ENCODE measurements at places on chromosomes 11 and 22. TPM values are rescaled to one million over a fixed set of nuclear protein-coding genes. Genes with fewer than 3 reads are reported as not detected.

GRCh38 chr22:37314315-37315074 is 32.2 kb downstream of the CYTH4 start:
- no peak overlapping the region for H3K27ac ChIP-seq
- H3K36me3 ChIP-seq: no peaks in the 10 kb centered on the region
- H3K4me3 ChIP-seq: no peak overlapping the region
- H3K27me3 ChIP-seq: no peaks in the 10 kb centered on the region

DNA sequence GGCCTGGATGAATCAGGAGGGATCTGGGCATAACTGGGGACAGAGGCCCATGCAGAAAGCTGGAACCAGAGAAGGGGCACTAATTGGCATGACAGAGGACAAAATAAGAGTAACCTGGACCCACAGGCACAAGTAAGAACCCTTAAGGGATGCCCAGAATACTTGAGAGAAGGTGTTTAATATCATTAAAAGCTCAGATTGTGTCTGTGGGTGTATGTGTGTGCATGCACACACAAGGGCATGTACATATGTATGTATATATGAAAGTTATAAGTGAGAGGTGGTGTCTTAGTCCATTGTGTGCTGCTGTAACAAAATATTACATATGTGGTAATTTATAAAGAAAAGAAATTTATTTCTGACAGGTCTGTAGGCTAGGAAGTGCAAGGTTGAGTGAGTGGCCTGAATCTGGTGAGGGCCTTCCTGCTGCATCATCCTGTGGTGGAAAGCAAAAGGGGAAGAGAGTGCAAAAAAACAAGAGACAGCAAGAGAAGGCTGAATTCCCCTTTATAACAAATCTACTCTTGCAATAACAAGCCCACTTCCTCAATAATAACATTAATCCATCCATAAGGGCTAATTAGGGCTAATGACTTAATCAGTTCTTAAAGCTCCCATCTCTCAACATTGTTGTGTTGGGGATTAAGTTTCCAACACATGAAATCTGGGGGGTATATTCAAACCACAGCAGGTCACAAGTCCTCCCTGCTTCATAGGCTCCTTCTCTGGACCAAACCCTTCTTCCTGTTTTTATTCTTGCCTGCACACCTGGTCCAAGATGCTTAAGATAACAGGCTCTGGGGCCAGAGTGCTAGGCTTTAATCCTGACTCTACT is 68.3 kb upstream of the POU2AF2 start:
- no peaks in the 10 kb centered on the region for H3K4me1 ChIP-seq
- DNase-seq: no peak
- H3K4me3 ChIP-seq: no peak overlapping the region
- no peak overlapping the region for H3K27ac ChIP-seq
- H3K36me3 ChIP-seq: no peaks in the 10 kb centered on the region
- no peaks in the 10 kb centered on the region for H3K27me3 ChIP-seq

The SLC35E4 gene
- 6.9 TPM for total RNA-seq

DNA sequence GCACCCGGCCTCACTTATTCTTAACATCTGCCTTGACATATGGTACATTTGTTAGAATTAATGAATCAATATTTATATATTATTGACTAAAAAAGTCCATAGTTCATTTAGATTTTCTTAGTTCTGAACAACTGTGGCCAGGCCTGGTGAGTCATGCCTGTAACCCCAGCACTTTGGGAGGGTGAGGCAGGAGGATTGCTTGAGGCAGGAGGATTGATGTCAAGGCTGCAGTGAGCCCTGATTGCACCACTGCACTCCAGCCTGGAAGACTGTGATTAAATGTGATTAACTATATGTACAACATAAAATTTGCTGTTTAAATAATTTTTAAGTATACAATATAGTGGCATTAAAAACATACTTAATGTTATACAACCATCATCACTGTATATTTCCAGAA is 5.6 kb downstream of the UVRAG start:
- no peaks in the 10 kb centered on the region for H3K27me3 ChIP-seq
- H3K36me3 ChIP-seq: no peaks in the 10 kb centered on the region
- peak; percentile 62 for DNase-seq
- H3K27ac ChIP-seq: no peak overlapping the region
- peaks cover 10% of the 10 kb centered on the region for H3K4me1 ChIP-seq

DNA sequence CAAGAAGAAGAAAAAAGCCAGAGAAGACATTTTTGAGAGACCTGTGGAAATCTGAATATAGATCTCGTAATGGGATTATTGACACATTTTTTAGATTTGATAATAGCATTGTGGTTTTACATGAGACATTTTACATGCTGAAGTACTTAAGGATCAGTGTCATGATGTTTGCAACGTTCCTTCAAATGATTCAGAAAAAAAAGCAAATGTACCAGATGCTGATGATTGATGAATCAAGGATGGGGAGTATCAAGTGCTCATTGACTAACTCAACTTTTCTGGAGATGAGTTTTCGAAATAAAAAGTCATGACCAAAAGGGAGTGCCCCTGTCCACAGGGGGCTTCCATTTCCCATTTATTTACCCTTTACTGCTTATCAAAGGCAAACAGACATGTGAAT is 207.0 kb upstream of the SORL1-AS1 start:
- no peak overlapping the region for H3K27ac ChIP-seq
- peaks cover 32% of the 10 kb centered on the region for H3K4me1 ChIP-seq
- DNase-seq: no peak
- H3K27me3 ChIP-seq: no peaks in the 10 kb centered on the region
- H3K4me3 ChIP-seq: no peak overlapping the region

GRCh38 chr11:45924036-45924915 is 1.8 kb downstream of the LARGE2 start:
- H3K4me3 ChIP-seq: no peak overlapping the region
- H3K27me3 ChIP-seq: peaks cover 47% of the 10 kb centered on the region
- H3K27ac ChIP-seq: no peak overlapping the region
- no peaks in the 10 kb centered on the region for H3K4me1 ChIP-seq

GRCh38 chr11:44729713-44730112 is 3.0 kb downstream of the TSPAN18 start:
- no peak for DNase-seq
- peaks cover 54% of the 10 kb centered on the region for H3K27me3 ChIP-seq
- H3K27ac ChIP-seq: no peak overlapping the region
- H3K4me3 ChIP-seq: no peak overlapping the region

DNA sequence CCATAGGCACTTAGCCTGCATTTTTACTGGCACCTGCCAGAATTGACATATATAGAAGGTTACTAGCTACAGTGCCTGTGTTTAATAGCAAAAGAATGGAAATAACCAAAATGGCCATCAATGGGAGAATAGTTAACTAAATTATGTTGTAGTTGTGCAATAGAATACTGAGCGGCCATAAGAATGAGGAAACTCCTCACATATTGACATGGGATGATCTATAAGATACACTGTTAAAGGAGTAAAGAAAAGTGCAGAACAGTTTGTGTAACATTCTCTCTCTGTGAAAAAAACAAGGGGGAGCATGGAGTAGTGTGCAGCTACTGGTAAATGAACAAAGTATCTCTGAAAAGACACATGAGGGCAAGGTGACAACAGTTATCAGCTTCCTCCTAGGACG is 21.5 kb downstream of the ARAP1 start:
- no peak overlapping the region for H3K27ac ChIP-seq
- H3K4me3 ChIP-seq: no peak overlapping the region
- peaks cover 2% of the 10 kb centered on the region for H3K36me3 ChIP-seq
- peaks cover 7% of the 10 kb centered on the region for H3K4me1 ChIP-seq
- no peak for DNase-seq
- no peaks in the 10 kb centered on the region for H3K27me3 ChIP-seq

GRCh38 chr11:103487113-103487512 is 377.9 kb downstream of the DYNC2H1 start:
- no peak for DNase-seq
- no peaks in the 10 kb centered on the region for H3K36me3 ChIP-seq
- H3K27ac ChIP-seq: no peak overlapping the region
- no peaks in the 10 kb centered on the region for H3K4me1 ChIP-seq
- no peak overlapping the region for H3K4me3 ChIP-seq

The SAA2 gene
- not detected for total RNA-seq

The SCGB1A1 gene
- not detected for total RNA-seq

The SLC7A4 gene
- not detected for total RNA-seq

DNA sequence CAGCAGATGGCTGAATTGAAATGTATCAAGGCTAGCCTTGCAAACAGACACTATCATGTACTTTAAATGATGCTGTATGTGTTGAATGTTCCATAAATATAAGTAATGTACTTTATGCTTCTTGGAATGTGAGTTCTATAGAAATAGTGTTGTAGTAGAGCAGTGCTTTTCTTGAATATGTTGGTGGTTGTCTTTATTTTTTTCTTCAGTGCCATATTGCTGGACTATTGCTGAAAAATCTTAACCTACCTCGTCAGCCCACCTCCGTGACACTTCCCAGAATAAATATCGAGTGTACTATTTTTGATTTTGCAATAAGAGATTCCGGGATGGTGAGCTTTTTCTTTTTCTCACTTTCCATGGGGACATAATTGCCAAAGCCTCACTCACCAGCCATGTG is 153.9 kb downstream of the NAV2 start:
- no peaks in the 10 kb centered on the region for H3K27me3 ChIP-seq
- no peak for DNase-seq
- peaks cover 3% of the 10 kb centered on the region for H3K36me3 ChIP-seq
- peaks cover 8% of the 10 kb centered on the region for H3K4me1 ChIP-seq
- no peak overlapping the region for H3K27ac ChIP-seq

The C1QTNF4 gene
- not detected for total RNA-seq

- peak overlapping the region; percentile 95 for H3K27ac ChIP-seq
- peaks cover 43% of the 10 kb centered on the region for H3K4me1 ChIP-seq
- peaks cover 1% of the 10 kb centered on the region for H3K36me3 ChIP-seq
- no peak overlapping the region for H3K4me3 ChIP-seq
- H3K27me3 ChIP-seq: no peaks in the 10 kb centered on the region
- no peak for DNase-seq
Measured at GRCh38 chr11:66326261-66327111, 9.6 kb upstream of the CD248 start.

DNA sequence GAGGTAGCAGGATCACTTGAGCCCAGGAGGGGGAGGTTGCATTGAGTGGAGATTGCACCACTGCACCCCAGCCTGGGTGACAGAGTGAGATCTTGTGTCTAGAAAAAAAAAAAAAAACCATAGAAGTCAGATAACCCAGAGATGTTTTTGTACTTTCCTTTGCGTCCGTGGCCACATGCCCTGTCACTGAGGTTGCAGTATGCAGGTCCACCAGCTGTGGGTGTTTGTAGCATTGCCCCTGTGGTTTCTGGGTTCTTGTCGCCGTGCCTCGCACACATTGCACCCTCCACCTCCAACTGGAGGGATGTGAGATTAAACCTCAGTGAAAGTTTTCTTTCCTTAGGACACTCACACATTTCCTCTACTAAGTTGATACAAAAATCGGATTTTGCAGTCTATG is 70.3 kb downstream of the TNRC6B start:
- no peak overlapping the region for H3K27ac ChIP-seq
- H3K4me3 ChIP-seq: no peak overlapping the region
- H3K27me3 ChIP-seq: no peaks in the 10 kb centered on the region
- DNase-seq: no peak
- no peaks in the 10 kb centered on the region for H3K4me1 ChIP-seq

The OR10A4 gene
- total RNA-seq: not detected

The MADD gene
- total RNA-seq: 11.1 TPM

The SMIM35 gene
- total RNA-seq: not detected

The CASP1 gene
- 31.2 TPM for total RNA-seq

The SLC22A6 gene
- total RNA-seq: not detected

- H3K4me3 ChIP-seq: no peak overlapping the region
- DNase-seq: no peak
- H3K27me3 ChIP-seq: peaks cover 39% of the 10 kb centered on the region
Measured at GRCh38 chr11:63493127-63493526, 2.2 kb upstream of the PLAAT5 start.

DNA sequence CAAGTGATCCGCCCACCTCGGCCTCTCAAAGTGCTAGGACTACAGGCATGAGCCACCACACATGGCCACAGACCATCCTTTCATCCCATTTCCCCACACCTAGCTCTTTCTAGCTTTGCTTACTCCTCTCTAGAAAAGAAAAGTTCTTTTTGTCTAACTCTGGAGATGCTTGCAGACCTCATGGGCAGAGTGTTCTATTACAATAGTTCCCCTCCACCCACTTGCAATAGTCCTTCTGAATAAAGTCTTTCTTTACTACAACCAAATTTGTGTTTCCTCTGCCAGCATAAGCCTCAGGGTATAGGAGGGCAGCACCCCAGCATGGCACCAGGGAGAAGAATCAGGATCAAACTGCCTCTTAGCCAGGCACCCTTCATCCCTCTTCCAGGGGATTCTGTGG is 18.8 kb upstream of the RTL6 start:
- H3K36me3 ChIP-seq: no peaks in the 10 kb centered on the region
- H3K27ac ChIP-seq: no peak overlapping the region
- DNase-seq: no peak
- H3K27me3 ChIP-seq: no peaks in the 10 kb centered on the region

DNA sequence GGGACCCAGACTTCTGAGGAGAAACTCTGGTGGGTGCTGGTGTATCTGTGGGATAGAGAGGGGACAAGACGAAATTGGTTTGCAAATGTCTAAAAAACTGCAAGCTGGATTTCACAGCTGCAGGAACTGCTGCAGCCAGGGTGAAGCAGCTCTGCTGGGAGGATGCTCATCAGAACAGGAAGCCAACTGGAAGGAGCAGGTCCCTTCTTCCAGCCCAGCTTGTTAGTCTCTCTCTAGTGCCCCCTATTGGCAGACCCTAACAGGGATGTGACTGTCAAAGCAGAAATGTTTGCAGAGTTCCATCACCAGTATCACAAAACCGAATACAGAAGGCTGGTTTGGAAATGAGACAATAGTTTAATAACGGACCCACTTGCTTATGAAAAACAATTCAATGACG is 74.8 kb upstream of the SLC22A12 start:
- no peaks in the 10 kb centered on the region for H3K36me3 ChIP-seq
- H3K4me3 ChIP-seq: no peak overlapping the region
- no peak for DNase-seq
- H3K4me1 ChIP-seq: no peaks in the 10 kb centered on the region

DNA sequence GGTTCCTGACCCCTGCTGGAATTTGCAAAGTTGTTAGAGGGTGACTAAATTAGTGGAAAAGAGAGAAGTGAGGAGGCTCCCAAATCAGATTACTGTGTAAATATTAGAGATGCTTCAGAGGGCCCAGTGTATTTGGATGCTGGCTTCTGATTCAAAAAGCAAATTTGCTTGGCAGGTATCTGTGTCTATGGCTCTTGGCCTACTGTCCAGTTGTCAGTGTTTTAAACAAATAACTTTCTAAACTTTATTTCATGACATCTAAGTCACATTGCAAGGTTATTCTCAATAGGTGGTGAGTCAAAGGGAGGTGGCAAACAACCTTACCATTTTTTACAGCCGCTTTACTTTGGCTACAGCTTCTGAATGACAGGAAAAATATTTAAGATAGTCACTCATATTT is 720.1 kb downstream of the KCNA4 start:
- H3K27ac ChIP-seq: peak overlapping the region; percentile 28
- H3K4me1 ChIP-seq: peaks cover 8% of the 10 kb centered on the region
- DNase-seq: no peak
- H3K4me3 ChIP-seq: no peak overlapping the region
- H3K27me3 ChIP-seq: no peaks in the 10 kb centered on the region

GRCh38 chr11:125345421-125346178 is 150.5 kb downstream of the FEZ1 start:
- H3K36me3 ChIP-seq: no peaks in the 10 kb centered on the region
- peak; percentile 67 for DNase-seq
- no peaks in the 10 kb centered on the region for H3K27me3 ChIP-seq
- H3K4me3 ChIP-seq: no peak overlapping the region
- peaks cover 2% of the 10 kb centered on the region for H3K4me1 ChIP-seq
- no peak overlapping the region for H3K27ac ChIP-seq

Data from IMR-90 (cell line).